ENCODE measurements at places on chromosomes 2 and 18.

DNA sequence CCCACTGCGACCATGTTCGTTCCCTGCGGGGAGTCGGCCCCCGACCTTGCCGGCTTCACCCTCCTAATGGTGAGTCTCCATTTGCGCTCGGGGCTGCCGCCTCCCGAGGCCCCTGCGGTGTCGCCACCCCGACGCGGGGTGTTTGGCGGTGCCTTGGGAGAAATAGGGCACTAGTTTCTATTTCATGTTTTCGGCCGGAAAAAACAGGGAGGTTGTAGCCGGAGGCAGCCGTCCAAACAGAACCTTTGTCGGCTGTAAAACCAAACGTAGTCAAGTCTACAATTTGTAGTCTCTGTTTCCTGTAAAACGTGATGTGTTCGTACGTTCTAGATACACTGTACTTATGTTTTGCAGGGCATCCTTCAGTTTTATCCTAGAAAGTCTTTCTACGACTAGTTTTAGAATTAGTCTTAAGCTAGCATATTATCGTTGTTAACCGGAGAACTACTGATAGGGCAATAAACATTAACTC lies 290 bp downstream of the PSMG2 start:
- no peak for DNase-seq

DNA sequence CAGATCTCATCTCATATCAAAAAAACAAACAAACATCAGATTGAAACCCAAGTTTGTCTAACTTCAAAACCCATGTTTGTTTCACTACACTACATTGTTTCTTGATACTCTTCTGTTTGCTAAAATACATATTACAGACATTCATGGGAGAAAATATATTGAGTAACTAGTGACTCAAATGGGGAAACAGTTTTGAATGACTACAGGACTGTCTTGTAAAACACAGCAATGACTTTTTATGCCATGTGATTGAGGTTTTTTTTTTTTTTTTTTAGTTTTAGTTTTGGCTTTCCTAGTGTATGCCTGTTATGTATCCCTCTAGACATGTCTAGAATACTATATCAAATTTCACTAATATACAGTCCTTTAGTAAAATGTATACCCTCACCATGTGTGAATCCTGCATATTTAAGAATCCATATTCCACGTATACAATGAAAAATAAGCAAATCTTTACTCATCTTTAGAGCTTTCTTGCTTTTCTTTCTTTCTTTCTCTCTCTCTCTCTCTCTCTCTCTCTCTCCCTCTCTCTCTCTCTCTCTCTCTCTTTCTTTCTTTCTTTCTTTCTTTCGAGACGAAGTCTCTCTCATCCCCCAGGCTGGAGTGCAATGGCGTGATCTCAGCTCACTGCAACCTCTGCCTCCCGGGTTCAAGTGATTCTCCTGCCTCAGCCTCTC lies 46.6 kb upstream of the SERTAD2 start:
- no peak for DNase-seq

GRCh38 chr2:64104933-64105332 lies 39.3 kb downstream of the PELI1 start:
- no peak for DNase-seq

DNA sequence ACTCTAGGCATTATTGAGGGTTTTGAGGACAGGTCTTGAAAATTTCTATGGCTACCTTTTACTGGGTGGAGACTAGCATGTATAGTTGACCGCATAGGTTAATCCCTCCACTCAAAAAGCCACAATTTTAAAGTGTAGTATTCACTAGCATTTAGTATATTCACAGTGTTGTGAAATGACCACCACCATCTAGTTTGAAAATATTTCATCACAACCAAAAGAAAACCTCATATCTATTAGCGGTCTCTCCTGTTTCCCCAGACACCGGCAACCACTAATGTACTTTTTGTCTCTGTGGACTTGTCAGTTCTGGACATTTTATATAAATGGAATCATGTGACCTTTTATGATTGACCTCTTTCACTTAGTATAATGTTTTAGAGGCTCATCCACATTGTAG lies 53.9 kb downstream of the MSH2 start:
- DNase-seq = no peak

GRCh38 chr2:165240916-165241315 lies 1.7 kb downstream of the SCN2A start:
- no peak for DNase-seq

DNA sequence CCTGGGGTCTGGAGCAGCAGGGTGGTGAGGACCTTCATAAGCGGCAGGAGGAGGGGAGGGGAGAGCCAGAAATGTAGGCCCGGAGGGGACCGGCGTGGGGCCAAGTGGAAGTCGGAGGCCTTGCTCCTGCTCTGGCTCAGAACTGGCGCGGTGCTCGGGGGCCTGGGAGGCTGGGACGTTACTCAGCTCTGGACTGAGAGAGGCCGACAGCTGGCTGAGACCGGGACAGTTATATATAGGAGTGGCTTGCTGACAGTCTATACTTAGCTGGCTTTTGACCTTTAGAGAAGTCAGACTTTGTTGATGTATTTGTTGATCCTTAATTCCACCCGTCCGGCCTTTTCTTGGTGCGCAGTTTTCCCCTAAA lies 15.7 kb downstream of the IGFBP5 start:
- DNase-seq = no peak

DNA sequence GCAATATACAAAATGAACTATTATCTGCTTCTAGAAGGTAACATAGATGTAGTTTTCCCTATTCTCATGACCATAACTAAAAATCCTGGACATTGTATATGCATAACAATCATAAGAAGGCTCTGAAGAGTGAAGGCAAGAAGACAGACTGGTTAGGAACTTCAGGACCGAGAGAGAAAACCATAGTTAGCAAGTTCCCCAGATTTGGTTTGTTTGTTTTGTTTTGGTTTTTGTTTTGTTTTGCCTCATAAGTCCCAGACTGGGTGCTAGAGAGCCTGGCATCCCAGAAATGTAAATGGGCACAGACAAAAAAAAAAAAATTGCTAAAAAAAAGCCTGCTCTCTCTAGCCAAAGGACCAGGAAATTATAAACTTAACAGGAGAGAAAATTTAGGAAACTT lies 192.2 kb upstream of the FBXO11 start:
- no peak for DNase-seq

GRCh38 chr2:16318474-16319195 lies 347.0 kb downstream of the CYRIA start:
- no peak for DNase-seq

GRCh38 chr2:190649798-190650390 lies 1.0 kb downstream of the NAB1 start:
- DNase-seq = no peak

GRCh38 chr2:46803547-46803878 lies 112.1 kb downstream of the MCFD2 start:
- no peak for DNase-seq

DNA sequence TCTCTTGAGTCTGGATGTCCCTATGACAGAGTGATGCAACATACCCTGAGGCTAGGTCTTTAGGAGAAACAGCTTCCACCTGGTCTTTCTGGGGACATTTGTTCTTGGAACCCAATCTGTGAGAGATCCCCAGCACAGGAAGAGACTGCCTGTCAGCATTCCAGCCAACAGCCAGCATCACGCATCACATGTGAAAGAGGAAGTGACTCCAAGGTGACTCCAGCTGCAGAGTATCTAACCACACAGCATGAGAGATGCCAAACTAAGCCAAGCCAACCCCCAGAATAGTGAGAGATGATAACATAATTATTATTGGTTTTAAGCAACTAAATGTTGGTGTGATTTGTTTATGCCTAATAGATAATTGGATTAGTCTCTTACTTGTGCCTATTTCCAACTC lies 35.7 kb downstream of the C18orf63 start:
- DNase-seq = no peak

GRCh38 chr2:130915595-130916437 lies 79.1 kb downstream of the ARHGEF4 start:
- DNase-seq = no peak

DNA sequence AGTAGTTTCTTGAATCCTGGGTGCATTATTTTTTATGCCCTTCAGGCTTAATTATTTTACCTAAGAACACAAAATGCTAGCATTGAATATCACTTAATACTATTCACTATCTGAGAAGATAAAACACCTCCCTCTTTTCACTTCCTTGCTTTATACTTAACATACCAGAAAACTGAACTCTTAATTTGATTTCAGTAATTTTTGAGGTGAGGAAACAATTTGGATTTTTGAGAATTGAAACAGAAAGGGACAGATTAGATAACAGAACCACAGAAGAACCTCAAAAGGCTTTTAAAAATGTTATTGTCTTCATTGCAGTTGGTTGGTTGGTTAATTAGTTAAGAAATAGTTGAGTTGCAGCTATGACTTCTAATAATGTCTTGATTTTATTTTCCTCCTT lies 69.5 kb downstream of the GPD2 start:
- DNase-seq = no peak

DNA sequence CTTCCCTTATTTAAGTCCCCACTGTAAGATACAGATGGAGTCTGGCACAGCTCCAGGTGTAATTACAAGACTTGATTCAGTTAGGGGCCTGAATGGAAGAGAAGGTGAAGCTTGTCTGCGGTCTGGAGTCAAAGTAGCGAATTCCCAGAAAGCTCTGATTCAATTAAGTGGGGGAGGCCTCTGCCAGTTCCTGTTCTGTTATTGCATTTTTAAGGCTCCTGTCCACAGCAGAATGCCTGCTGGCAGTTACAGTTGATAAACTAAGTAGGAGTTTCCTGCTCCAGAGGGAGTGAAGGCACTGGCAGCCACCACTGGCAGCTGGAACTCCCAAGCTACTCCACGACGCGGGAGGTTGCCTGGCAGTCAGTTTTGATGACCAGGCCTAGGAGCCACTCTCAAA lies 181.1 kb downstream of the SOCS6 start:
- DNase-seq = no peak

DNA sequence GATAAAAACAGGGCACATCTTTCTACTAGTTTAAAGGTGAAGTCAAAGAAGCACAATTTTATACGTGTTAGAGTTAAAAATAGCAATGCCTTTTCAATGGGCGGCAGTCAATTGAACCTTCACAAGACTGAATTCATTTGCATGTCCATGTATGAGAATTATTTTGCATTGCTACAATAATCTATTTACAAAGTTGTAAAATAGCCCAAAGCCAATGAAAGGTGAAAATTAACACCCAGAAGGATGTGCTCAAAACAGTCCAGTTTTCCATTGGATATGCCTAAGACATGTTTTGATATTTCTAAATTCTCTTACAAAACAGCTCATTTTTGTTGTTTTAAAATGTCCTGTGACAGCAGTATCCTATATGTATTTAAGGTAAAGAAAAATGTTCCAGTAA lies 425.1 kb upstream of the SYT4 start:
- no peak for DNase-seq

DNA sequence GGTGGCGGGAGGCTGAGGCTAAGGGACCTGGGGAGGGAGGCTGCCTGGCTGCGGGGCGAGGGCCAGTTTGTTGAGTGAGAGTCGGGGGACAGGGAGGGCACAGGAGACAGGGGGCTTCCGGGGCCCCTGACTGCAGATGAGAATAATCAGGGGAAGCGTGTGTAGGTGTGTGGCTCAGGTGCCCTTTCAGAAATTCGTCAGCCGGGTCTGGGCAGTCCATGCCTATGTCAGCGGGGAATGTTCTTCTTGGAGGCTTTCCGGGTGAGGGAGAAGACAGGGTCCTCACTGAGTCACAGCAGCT lies 52.3 kb upstream of the OTOF start:
- DNase-seq = no peak

GRCh38 chr2:189236066-189236465 lies 56.5 kb upstream of the COL5A2 start:
- DNase-seq = no peak

GRCh38 chr2:224579411-224579810 lies 5.8 kb downstream of the CUL3 start:
- no peak for DNase-seq

DNA sequence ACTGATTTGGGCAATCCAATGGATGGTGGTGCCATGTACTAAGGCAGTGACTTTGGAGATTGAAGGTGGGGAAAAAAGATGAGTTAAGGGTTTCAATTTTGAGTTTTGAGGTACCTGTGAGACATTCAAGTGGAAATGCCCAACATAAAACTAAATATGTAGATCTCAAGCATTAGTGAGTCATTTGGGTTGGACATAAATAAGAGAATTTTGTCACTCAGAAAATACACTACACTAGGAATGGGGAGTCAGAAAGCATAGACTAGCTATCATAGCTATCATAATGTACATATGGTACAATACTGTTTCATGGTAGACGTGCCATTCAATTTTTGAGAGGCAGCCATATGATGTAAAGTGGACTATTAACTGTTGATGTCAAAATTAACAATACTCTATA lies 56.1 kb downstream of the FBXO11 start:
- no peak for DNase-seq

DNA sequence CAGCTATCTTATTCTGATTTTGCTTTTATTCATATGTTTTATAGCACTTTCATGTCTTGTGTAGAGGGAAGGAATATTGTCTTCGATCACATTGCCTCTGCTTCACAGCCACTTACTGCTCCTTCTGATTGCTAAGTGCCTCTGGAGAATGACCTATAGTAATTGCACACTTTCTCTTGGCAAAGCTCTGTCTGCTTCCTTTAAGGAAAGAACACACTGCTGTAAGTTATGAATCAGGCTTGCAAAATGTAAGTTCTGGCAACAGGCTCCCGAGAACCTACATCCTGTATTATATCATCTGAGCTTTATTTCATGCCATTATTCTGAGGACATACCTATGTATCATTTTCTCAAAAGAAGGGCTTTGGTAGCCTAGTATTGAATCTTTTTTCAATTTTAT lies 170.7 kb downstream of the ZNF804A start:
- DNase-seq = no peak

- no peak for DNase-seq
Observed at GRCh38 chr18:30446605-30447004, 595.9 kb downstream of the DSC3 start.

- DNase-seq = no peak
Observed at GRCh38 chr2:205759257-205759656, 77.0 kb downstream of the NRP2 start.

DNA sequence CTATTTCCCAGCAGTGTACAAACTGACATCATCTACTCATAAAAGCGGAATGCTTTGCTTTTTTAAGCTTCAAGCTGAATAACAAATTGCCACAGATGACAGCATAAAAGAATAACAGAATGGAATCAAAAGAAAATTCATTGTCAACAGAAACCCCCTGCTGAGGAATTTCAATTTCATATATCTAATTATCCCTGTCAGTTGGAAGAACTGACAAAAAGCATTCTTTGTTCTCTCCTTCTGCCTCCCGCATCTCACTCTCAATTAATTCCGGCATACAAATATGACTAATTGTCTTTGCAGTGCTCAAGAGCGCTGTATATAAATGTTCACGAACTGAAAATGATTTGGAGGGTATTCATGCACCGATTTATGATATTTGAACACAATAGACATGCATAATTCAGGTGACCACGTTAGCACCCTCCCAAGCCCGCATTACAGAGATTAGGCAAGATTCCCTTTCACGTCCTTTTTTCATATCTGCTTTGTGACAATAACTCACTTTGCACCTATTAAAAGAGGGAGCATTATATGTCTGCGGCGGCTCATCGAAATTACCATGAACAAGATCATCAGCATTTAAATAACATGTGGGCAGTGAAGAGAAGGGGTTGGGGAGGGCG lies 277.7 kb upstream of the SALL3 start:
- DNase-seq = no peak

GRCh38 chr18:35369126-35369525 lies 8.0 kb downstream of the ZNF396 start:
- no peak for DNase-seq

All from CD4-positive, alpha-beta T cell treated with Interferon gamma for 1 hour (primary cell).